ENCODE measurements at places on chromosomes 7 and 10.

GRCh38 chr10:126199221-126199998 is 188.9 kb downstream of the ADAM12 start:
- no peak for DNase-seq

DNA sequence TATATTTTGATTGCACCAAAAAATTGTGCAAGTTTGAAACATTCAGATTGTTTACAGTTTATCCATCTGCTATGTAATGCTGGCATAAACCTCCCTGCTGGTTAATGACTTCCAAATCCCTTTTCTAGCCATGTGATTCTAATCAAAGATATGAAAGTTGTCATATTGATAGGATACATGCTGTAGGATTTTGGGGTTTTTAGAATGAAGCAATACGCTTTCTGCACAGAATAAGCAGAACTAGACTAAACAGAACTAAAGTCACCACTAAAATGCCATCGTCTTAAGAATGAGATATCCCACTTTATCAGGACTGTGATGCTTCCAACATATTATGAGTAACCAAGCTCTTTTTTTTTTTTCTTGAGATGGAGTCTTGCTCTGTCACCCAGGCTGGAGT is 856 bp downstream of the SSMEM1 start:
- DNase-seq = no peak

DNA sequence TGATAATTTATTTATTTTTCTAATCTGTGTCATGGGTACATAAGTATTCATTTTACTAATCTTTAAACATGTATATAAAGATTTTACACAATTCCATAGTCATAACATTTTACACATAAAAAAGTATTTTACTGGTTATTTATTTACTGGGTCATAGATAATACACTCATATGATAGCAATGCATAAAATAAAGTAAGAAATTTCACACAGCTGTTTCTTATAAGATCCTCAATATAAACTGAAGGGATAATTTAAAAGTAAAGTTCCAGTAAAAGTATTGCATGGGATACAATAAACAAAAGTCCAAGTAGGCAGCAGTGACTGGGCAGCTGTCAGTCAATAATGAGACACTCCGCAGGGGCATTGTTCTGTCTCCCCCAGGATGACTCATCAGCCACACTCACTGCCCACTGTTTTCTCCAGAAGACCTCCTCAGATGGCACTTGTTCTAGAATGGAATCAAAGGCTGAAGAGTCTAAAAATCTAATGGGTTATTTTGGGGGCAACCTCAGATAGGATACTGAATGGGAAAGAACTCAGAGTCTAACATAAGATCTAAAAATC is 32.7 kb downstream of the DPY19L1 start:
- DNase-seq = no peak

GRCh38 chr10:84348447-84348846 is 20.1 kb downstream of the CCSER2 start:
- DNase-seq = no peak

DNA sequence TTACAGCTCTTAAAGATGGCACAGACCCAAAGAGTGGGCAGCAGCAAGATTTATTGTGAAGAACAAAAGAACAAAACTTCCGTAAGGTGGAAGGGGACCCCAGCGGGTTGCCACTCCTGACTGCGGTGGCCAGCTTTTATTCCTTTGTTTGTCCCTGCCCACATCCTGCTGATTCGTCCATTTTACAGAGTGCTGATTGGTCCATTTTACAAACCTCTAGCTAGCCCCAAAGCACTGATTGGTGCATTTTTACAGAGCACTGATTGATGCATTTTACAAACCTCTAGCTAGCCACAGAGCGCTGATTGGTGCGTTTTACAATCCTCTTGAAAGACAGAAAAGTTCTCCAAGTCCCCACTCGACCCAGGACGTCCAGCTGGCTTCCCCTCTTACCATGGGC is 16.8 kb upstream of the CCSER2 start:
- DNase-seq = no peak

DNA sequence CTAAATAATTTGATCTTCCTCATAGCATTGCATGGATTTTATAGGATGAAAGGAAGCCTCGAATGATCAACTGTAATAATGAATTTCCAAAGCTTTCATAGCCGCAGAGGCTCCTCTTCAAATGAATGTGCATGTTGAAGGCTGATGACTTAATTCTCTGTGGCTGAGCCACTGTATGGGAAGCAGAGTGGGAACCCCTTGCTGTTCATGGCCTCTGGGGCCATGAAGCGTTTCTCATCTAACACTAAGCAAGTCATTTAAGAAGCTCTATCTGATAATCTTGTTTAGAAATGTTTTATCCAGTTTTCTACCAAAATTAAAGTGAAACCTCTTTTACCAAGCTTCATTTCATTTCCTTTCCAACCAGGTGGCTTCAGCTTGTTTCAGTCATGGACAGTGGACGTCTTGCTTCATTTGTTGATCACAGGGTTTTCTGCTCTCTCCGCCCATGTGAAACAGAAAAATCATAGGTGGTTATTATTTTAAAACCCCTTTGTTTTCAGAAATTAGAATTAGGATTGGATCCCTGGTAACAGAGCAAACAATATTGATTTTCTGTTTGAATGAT is 10.3 kb upstream of the ADARB2 start:
- no peak for DNase-seq

- DNase-seq = no peak
Measured at GRCh38 chr10:88870089-88870488, 10.0 kb upstream of the STAMBPL1 start.

DNA sequence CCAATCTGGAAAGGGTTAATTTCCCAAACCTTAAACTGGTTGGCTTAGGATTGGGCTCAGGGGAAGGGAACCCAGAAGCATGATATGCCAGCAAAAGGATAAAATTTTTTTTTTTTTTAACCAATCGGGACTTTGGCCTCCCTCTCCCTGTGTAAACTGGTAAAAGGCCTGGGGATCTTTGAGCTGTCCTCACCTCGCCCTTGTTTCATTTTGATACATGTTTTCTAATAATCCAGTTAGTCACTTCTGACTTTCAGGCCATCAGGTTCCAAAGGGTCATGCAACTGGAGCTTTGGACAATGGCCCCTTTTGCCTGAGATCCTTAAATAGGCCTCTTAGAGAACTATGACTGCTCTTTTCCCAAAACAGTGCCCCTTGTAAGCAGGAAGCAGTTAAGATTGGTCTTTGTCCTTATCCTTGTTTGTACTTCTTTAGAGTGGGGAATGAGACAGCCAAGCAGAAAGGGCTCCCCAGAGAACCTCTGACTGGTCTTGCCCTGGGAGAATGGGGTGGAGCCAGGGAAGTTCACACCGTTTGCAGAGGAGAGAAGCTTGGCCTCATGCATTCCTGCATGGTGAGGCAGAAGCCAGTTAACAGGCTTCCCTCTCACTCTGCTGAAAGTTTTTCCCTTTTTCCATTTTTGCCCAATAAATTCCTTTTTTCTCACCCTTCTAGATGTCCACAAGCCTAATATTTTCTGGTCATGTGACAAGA is 424.2 kb upstream of the CNTNAP2 start:
- DNase-seq = no peak

DNA sequence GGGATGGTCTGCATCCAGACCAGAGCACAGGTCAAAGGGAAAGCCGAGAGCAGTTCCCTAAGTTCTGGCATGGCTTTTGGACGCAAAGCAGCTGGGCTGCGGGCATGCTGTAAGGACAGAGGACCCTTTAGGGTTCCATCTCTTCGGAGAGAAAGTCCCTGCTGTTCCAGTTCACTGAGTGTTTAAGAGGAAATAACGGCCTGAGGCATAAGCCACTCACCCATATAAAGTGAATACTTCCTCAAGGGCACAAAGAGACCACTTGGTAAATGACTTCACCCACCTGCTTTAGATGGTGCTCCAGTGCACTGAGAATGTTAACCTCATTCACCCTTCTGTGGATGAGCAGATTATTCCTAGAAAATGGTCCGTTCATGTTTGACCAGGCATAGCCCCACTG is 586.7 kb upstream of the GALNT17 start:
- DNase-seq = no peak

DNA sequence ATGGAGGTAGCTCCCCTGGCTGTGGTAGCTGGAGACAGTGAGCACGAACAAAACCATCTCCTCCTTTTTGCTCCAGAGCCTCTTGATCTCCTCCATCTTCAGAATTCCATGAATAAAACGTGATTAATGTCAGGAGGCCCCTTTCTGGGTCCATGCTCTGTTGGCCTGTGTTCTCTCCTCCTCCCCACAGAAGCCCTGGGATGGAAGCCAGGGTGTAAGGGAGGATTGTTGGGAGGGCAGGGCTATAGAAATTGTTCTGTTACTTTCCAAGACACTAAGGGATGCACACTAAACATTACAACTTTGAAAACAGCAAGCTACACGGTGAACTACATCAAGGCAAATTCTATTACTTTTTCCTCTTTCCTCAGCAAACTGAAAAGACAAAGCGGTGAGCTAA is 96.3 kb downstream of the RNF216 start:
- no peak for DNase-seq

All from stimulated activated CD8-positive, alpha-beta memory T cell treated with anti-CD3 and anti-CD28 coated beads, Interleukin-15, amount 100 ng/mL, for 24 hours (primary cell).